Myometrial cell (primary cell): ENCODE measurements at places on chromosomes 1 and 21. TPM values are rescaled to one million over a fixed set of nuclear protein-coding genes. Genes with fewer than 3 reads are reported as not detected.

KCTD3 gene
- 34.6 and 41.5 TPM in 2 replicates for total RNA-seq

SMPDL3B gene
- not detected in 2 replicates for total RNA-seq

KRTAP11-1 gene
- total RNA-seq: not detected in 2 replicates

CTH gene
- total RNA-seq: 7.6 and 11.8 TPM in 2 replicates

MARK1 gene
- total RNA-seq: 0.18 and 0.29 TPM in 2 replicates

MYBPH gene
- total RNA-seq: 0.18 TPM in 1 of 2 replicates, not detected in the other

CD52 gene
- 0.71 TPM in 1 of 2 replicates, not detected in the other for total RNA-seq

OLIG2 gene
- not detected in 2 replicates for total RNA-seq

CLCA1 gene
- total RNA-seq: not detected in 2 replicates

NLRP3 gene
- total RNA-seq: 0.18 TPM in 1 of 2 replicates, not detected in the other
